ENCODE measurements at places on chromosomes 16 and 17.

- DNase-seq, result no peak
These were observed 3.0 kb upstream of the BCAR1 start for GRCh38 chr16:75254359-75254837.

DNA sequence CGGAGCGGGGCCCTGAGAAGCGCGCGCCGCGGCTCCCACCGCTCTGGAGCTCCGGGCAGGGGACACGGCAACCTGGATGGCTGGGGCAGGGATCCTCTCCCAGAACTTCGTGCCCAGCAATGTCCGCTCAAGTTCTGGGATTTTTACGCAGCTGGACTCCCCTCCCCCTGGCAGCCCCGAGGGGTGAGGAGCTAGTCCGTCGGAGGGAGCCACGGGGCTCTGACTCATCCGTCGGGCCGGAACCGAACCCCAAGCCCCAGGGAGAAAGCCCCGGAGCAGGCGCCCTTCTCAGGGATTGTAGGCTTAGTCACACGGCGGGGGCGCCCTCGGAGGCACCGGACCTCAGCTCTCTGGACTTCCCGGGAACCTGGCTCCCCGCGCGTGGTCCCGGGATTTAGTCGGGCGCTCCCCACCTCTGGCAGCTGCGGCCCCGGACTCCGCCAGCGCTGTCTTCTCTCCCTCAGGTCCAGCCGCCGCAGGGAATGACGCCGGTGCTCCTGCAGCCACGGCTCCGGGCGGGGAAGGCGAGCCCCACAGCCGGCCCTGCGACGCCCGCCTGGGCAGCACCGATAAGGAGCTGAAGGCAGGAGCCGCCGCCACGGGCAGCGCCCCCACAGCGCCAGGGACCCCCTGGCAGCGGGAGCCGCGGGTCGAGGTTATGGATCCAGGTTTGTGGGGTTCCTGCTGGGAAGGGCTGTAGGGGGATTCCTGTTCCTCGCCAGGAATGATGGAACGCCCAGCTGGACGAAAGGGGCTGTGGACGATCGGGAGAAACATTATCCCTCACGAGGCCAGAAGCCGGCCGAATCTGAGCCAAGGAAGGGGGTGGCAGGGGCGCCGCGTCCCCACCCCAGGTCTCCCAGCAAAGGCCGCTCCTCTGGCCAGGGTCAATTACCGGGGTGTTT lies 830 bp downstream of the SPHK1 start:
- no peak for DNase-seq

DNA sequence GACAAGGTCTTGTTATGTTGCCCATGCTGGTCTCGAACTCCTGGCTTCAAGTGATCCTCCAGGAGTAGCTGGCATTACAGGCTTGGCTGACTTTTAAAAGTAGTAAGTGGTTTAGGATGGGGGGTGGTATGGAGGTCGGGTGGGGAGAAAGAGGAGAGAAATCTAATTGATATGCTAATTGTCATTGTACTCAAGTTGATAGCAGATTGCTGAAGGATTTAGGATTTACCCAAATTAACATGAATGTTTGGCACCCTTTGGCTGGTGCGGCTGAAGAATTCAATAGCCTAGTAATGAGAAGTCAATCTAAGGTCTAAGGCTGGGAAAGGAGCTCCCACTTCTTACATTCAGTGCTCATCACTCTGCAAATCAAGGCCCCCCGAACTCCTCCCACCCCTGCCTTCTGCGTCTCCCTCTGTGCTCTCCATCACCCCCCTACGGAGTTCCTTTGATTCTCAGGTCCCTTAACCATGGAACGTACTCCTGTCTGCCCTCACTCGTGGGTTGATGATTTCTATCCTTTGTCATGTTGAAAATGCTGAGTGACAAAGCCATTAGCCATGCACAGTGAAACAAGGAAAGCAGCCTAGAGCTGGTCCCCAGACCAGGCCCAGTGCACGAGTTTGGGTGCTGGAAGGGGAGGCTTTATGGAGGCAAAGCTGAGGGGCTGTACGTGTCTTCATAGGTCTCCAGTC lies 17.3 kb downstream of the CDH13 start:
- no peak for DNase-seq

- DNase-seq, result no peak
These were observed 146.1 kb downstream of the RAB11FIP4 start for GRCh38 chr17:31537565-31538011.

- no peak for DNase-seq
These were observed 18.5 kb upstream of the KCTD5 start for GRCh38 chr16:2663553-2664546.

- DNase-seq, result no peak
These were observed 14.6 kb upstream of the MED9 start for GRCh38 chr17:17462048-17462824.

GRCh38 chr17:7356072-7356549 lies 1.2 kb downstream of the TMEM95 start:
- DNase-seq, result no peak

- no peak for DNase-seq
These were observed 23.7 kb downstream of the FAM20A start for GRCh38 chr17:68577497-68577821.

DNA sequence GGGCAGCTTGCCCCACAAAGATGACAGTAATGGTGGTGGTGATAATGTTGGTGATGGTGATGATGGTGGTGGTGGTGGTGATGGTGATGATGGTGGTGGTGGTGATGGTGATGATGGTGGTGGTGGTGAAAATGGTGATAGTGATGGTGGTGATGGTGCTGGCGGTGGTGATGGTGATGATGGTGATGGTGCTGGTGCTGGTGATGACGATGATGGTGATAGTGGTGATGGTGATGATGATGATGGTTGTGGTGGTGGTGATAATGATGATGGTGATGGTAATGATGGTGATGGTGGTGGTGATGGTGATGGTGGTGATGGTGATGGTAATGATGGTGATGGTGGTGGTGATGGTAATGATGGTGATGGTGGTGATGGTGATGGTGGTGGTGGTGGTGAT lies 46.3 kb upstream of the FOXF1 start:
- no peak for DNase-seq

DNA sequence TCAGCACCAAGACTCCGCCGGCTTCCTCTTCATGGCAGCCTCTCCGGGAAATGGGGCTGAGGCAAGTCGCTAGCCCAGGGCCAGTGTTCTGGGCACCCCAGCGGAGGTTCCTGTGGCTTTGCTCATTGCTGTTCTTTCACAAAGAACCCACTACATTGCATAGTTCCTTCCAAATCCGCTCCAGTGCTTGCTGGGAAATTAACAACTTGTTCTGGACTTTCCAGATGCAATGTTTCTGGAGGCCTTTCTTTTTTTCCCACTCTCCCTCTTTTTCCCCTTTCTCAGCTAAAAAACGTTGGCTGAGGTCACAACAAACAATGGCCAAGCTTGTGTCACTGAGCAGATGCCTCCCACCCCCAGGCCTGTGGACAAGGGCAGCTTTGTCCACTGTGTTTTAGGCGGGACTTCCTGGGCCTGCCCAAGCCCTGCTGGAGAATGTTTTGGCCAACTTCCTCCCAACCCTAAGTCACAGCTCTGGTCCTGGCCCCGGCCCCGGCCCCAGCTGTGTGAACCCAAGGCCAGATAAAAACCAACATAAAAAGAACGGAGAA lies 131.5 kb upstream of the RCVRN start:
- no peak for DNase-seq
